H4 (cell line): ENCODE measurements at places on chromosomes 7 and 10.

DNA sequence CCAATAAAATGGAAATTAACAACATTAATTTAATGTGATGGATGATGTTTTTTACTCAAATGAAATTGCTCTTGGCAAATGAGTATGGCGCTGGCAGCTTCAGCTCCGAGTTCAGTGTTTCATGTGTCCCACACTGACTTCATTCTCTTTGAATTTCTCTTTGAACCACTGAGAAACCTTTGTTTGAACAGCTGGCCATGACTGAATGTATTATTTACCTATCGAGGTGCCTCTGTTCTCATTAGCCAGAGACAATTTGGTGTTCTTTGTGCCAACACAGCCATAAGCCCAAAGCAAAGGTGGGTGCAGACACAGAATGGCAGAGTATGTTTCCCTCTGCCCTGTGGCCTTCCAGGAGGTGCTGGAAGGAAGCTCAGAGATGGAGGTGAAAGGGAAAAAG lies 42.1 kb downstream of the TMEM178B start:
- DNase-seq, result no peak

DNA sequence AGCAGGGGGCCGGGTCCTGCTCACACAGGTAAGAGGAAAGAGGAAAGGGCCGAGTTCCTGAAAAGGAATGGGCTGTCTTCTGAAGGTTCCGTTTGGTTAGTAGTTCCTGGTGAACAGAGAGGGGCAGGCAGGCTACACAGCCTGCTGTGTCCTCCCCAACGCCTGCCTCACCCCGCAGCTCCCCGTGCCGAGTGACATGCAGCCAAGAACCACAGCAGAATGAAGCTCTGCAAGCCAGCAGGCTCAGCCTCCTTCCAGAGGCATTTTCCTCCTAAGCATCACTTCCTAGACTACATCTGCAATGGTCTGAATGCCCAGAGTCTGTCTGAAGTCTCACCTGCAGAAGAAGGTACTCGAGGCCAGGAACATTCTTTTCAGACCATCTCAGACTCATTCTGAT lies 202.4 kb upstream of the TCERG1L start:
- no peak for DNase-seq

- no peak for DNase-seq
Observed at GRCh38 chr7:95545673-95546072, 50.6 kb downstream of the PDK4 start.

GRCh38 chr10:3486346-3487065 lies 298.5 kb downstream of the KLF6 start:
- DNase-seq, result peak; percentile 62

DNA sequence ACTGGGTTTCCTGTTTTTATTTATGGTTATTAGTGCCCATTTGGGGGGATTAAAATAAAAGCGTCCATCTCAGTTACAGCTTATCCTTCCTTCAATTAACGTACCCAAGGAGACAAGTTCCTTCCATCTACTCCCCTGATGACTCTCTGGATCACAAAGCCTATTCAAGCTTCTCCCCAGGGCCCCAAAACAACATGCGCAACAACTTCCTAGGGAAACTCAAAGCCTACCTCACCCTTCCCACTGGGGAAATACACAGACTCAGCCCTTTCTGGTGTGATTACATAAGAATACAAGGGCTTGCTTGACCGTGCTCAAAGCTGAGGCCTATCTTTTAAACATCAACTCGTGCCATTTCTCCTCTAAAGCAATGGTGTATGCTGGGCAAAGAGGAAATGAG lies 112.4 kb downstream of the CDK6 start:
- no peak for DNase-seq

- no peak for DNase-seq
Observed at GRCh38 chr10:76487582-76487981, 1056.2 kb downstream of the LRMDA start.
